ENCODE measurements at places on chromosomes 3 and 15.

DNA sequence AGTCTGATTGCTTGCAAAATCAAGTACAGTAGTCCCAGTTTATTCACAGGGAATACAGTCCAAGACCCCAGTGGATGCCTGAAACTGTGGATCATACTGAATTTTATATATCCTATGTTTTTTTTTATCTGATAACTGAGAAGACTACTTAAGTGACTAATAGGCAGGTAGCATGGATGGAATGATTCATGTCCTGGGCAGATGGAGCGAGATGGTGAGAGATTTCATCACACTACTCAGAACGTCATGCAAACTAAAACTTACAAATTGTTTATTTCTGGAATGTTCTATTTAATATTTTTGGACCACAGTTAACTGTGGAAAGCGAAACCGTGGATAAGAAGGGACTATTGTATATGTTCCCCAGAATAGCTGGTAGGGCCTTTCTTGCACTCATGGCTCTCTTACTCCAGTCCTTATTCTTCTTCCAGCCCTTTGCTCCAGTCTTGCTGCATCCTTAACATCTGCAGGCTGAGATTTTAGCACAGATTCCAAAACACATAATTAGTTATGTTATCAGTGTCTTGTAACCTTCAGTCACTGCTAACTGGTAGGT is 290.0 kb downstream of the ADAMTSL3 start:
- DNase-seq: no peak

DNA sequence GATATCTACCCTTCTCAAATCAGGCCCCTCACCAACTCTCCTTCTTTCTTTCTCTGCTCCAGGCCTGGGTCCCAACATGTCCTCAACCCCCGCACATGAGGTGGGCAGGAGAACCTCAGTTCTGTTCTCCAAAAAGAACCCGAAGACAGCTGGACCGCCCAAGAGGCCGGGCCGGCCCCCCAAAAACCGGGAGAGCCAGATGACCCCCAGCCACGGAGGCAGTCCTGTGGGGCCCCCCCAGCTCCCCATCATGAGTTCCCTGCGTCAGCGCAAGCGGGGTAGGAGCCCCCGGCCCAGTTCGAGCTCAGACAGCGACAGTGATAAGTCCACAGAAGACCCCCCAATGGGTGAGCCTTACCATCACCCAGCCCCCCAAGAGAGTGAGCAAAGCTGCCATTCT is 5.6 kb upstream of the OGG1 start:
- no peak for DNase-seq

- no peak for DNase-seq
Observed at GRCh38 chr3:46713050-46713897, 4.4 kb downstream of the PRSS50 start.

GRCh38 chr3:23495507-23495906 is 292.4 kb downstream of the UBE2E2 start:
- DNase-seq: no peak

DNA sequence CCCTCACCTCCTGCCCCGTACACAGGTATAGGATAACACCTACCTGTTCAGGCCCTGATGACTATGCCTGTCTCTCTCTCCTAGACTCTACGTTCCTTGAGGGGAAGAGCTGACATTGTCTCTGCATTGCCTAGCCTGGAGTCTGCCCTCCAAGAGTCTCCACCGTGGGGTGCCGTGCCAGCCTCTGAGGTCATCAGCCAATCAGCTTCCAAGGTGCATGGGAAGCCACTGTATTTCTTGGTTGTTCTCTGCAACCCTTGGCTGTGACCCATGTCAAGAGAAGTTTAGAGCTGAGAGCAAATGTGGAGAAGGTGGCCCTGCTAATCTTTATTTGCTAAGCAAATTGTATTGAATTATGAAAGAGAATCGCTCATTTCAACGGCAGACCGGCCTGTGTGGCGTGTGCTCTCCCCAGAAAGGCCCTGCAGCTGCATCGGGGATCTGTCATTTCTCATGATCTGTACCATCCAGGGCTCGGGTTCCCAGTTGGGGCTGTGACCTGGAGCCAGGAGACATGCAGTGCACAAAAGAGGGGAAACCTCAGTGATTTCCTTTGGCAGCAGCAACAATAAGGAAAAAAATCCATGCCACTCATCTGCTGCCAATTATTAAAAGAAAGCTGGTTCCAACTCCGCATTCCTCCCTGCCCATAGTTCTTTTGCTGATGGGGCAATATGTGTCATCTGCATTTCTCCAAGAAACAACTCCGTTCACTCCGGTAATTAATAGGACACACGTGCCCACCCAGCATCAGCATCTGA is 182.2 kb downstream of the MEGF11 start:
- DNase-seq: no peak

All from iPS DF 19.7 (cell line).